Progenitor cell of endocrine pancreas (in vitro differentiated cells): ENCODE measurements at places on chromosomes 4 and X.

DNA sequence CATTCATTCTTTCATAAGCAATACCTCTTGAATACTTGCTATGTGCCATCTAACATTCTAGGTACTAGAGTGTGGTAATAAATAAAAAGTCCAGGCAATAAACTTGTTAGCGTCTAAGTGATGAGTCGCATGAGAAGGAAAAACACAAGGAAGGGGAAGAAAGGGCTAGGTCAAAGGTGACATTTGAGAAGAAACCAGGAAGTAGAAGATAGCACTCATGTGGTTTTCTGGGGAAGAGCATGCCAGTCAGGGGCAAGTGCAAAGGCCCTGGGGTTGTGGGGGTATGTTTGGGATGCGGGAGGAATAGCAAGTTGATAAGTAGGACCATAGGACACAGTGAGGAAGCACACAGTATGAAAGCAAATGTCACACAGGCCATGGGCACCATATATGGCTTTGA, 157.0 kb downstream of the TSPAN5 start:
- DNase-seq = no peak

GRCh38 chr4:43341741-43342140, 449.2 kb downstream of the GRXCR1 start:
- no peak for DNase-seq

- no peak for DNase-seq
Measured at GRCh38 chrX:97446298-97446882, 562.7 kb downstream of the RPA4 start.

DNA sequence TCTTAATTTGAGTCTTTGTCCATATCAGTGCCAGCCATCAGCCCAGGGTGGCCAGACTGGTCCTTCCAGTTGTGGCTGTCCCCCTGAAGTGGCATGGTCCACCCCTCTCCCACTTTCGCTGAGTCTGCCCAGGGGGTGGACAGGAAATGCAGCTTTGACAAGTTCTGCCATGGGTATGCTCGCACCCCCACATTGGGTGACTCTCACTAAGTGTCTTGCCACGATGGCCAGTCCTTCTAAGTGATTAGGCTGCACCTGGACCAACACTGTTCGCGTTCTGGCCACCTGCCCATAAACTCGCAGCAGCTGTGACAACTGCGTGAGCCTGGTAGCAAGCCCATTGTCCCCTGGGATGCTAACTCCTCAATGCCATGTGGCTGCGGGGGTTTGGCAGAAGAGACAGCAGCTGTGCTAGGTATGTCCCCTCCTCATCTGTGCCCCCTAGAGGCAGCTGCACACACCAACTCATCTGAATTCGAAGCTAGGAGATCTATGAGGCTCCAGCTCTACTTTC, 10.0 kb upstream of the LNX1 start:
- DNase-seq = no peak

DNA sequence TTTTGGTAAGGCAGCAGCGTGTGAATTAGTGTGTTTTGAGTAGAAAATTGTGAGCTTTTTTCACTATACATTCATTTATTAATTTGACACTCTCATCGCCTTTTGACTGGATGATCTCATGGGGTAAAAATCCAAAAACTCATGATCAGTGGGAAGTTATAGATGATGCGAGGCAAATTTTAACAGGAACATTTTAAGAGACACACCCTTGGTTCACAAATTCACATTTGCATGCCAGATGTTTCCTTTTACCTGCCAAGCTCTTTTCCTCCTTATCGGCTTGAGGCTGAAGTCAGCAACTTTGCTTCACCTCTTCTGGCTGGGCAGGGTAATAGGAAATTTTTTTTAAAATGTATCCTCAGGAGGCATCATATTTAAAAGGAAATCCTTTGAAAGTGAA, 318.0 kb upstream of the HS3ST1 start:
- DNase-seq = no peak

DNA sequence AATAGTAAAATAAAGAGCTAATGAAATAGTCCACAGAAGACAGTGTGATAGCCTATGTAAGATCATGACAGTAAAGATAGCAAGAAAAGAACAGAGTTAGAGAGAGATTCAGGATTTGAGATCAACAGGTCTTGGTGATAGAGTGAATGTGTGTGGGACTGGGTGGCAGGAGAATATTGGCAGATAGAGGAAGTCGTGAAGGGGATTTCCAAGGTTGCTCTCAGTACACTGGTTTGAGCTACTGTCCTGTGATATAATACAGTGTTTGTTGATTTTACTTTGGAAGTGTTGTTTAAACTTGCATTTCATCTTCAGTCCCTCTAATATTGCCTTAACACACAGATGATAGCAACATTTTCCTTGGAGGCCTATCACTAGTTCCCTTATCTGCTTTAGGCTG, 44.1 kb downstream of the DTHD1 start:
- DNase-seq = no peak
